Activated T-cell treated with anti-CD3 and anti-CD28 coated beads for 4 hours (primary cell): ENCODE measurements at places on chromosomes 16 and 17.

- DNase-seq = no peak
Measured at GRCh38 chr17:72945473-72945872, 147.0 kb downstream of the SLC39A11 start.

- DNase-seq = no peak
Measured at GRCh38 chr16:58040945-58041627, 15.5 kb downstream of the MMP15 start.

DNA sequence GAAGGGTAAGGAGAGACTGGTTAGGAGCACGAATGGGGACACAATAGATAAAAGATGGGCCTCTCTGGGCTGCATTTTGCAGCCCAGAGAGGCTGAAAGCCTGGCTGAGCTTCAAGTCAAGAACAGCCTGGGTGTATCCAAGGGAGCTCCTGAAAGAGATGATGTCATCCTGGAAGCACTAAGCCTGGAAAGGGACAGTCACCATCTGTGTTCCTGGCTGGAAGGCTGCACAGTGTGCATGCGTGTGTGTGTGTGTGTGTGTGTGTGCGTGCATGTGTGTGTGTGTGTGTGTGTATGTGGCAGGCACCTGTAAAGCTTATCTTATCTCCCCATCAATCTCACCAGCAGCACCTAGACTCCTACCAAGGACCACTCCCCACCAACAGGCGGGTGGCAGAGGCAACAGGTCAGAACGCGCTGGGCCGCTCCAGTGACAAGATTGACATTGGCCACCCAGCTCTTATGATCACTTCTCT lies 44.1 kb downstream of the COG7 start:
- no peak for DNase-seq

- no peak for DNase-seq
Measured at GRCh38 chr17:64148699-64149098, 18.8 kb upstream of the ERN1 start.

DNA sequence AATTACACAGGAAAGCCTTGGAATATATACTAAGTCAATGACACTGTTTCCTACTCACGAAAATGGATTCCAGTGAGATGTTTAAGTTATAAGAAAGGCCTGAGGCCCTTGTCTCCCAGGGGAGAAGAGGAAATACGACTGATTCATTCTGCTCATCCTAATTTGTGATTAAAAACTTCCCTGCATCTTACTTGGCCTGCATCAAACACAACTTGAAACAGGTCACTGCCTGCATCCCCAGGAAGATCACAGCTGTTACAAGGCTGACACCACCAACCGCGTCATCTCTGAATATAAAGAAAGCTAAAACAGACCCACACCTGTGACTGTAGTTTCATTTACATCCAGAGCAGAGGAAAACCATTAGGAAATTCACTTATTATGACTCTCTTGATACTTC lies 121.9 kb downstream of the DNAH3 start:
- DNase-seq = no peak

- DNase-seq = no peak
Measured at GRCh38 chr17:6700948-6701307, 12.2 kb downstream of the SLC13A5 start.

- DNase-seq = no peak
Measured at GRCh38 chr16:86729686-86730085, 151.3 kb downstream of the FOXL1 start.

DNA sequence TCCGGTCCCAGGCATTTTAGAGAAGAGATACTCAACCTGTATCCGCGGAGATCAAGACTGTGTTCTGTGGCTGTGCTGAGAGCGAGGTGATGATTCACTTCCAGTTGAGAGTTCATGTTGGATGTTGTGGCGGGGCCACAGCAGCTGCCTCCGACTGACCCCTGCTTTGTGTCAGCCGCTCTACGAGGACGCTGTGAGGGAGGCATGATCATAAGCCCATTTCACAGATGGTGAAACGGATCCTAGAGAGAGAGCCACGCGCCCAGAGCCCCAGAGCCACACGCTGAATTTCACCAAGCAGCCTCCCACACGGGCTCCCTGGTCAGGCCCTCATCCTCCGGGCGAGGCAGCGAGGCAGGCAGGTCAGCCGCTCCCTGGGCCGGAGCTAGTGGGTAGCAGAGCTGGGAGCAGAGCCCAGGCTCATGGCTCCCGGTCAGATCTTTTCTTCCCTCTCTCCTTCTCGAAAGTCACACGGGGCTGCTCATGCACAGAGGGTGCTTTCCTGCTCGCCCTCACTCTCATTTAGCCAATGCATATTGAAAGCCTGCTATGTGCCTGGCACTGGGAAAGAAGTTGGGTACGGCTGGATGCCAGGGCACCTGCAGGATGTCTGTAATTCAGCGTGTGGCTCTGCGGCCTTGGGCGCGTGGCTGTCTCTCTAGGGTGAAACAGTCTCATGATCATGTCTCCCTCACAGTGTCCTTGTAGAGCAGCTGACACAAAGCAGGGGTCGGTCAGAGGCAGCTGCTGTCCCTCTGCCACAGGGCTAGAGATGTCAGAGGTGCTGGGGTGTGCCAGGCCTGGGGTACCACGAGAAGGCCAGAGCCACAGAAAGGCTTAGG lies 155.6 kb upstream of the CHMP6 start:
- no peak for DNase-seq

GRCh38 chr16:1437606-1438005 lies 6.7 kb downstream of the PERCC1 start:
- DNase-seq = no peak

GRCh38 chr17:45975640-45976295 lies 23.3 kb upstream of the STH start:
- DNase-seq = no peak

GRCh38 chr17:56291226-56291805 lies 138.0 kb downstream of the ANKFN1 start:
- DNase-seq = no peak

DNA sequence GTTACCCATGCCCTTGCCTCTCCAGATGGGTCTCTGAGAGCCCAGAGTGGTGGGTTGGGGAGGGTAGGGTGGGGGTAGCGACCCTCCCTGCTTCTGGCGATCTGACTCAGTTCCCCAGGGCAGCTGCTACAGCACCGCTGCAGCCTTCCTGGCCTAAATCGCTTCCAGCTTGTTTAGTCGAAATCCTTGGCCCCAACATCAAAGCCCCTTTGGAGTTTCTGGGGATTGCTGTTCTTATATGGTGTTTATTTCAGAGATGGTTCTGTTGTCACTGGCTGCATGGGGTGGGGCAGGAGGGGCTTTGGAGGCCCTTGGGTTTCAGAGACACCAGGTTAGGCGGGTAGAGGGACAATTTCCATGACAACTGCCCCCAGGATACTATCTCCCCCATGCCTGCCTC lies 35.9 kb downstream of the FZD2 start:
- DNase-seq = no peak

- DNase-seq = no peak
Measured at GRCh38 chr17:40224718-40225550, 5.8 kb downstream of the WIPF2 start.

DNA sequence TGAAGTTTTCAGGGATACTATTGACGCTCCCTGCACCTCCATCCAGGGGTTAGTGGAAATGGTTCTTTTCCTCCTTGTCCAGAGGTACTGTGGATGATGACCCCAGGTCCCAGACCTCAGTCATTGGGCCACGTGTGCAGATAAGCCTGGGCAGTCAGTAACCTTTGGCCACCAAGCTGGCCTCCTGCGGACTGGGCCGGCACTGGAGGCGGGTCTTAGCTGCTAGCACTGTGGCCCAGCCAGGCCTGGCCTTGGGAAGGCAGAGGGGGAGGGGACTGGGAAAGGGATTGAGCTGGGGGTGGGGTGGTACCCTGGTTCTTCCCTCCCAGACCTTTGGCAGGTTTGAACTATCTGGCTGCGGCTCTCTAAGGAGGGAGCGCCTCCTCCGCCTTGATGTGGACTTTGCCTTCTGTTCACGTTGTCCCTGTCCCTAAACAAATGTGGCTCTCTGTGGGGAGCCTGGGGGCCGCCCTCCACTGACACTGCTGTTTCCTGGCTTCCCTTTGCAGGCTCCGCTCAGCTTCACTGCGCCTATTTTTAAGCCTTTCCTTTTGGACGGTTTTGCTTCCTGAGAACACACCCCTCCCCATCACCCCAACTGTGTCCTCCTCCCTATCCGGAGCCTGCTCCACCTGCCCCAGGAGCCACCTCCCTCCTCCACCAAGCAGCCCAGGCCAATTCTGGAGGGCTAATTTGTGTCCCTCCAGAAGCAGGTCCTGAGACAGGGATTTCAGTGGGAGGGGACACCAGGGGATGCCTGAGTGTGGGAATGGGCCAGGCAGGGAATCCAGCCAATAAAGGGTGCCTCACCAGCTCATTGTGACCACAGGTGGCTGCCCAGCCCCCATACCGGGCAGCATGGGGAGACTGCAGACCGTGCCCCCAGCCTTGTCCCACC lies 251.9 kb downstream of the SEC14L1 start:
- DNase-seq = no peak

DNA sequence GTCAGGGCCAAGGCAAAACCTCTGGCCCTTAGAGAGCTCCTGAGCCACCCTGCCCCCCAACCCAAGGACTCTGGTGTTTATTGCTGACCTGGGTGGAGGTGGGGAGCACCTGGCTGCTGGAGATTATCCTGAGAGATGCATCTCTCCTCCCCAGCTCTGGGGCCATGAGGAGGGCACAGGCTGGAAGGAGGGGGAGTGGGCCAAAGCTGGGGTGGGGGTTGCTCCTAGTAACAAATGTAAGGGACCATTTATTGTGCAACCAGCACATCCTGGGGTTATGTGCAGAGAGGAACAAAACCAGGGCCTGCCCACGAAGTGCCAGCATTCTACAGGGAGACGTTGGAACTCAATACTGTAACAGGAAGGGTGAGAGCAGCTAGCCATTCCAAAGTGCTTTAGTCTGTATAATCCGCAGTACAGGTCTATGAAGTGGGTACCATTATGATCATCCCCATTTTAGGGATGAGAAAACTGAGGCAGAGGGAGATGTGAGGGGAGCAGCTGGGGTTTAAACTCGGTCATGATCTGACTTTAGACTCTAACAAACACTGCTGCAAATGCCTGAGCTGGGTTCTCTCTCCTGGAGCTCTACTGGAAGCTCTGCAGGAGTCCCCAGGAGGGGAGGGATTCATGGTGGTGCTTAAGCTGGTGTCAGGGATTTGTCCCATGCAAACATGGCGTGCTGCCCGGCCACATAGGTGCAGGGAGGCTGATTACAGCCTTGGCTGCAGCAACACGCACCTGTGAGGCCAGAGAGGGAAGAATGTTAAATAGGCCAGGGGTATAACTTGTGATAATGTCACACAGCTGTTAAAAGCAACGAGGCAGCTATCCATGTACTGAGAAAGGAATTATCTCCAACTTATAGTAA lies 1.4 kb upstream of the RHBDF2 start:
- DNase-seq = no peak

GRCh38 chr16:50428116-50428515 lies 59.3 kb upstream of the BRD7 start:
- no peak for DNase-seq

DNA sequence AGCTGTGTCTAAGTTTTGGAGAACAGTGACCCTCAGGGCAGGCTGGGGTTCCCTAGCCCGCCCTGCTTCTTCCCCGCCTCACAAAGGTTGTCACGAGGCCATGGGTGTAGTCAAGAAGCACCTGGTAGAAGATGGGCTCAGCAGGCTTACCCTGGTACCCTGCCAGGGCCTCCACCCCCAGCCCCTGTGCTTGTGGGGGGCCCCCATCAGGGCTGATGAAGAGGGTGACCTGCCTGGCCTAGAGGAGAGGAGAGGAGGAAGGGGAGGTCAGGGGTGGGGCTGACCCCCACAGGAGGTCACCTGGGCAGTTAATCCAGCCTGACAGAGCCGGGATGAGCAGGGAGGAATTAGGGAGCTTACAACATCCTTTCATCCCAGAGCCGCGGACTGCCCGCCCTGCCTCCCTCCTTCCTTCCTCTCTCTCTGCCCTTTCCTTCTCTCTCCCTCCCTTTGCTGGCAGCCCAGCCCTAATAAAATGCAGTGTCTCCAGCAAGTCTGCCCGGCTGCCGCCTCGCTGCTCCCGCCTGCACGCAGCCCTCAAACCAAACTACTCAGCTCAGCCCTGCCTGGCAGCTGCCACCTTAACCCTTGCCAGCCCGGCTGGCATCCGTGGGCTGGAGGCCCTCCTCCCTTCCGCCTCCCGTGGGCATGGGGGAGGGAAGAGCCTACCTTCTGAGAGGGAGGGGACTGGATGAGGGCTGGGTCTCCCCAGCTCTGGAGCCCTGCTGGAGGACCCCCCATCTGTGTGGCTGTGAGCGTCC lies 7.2 kb downstream of the DLX3 start:
- DNase-seq = no peak

GRCh38 chr16:25007284-25007984 lies 7.7 kb downstream of the ARHGAP17 start:
- DNase-seq = no peak

DNA sequence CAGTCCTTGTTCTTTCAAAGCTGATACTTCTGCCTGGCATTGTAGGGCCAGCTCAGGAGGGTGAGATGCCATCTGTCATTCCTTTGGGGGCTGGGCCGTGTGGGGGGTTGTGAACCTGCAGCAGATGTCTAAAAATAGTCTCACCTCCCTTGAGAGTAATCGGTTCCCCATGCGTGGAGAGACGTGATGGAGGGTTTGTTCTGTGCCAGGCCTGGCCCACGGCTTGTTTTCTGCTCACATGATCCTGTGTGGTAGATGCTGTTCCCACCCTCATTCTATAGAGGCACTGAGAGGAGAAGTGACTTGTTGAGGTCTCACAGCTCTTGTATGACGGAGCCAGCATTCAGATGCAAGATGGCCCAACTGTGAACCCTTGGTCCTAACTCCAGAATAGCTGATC lies 4.6 kb downstream of the IRF8 start:
- no peak for DNase-seq

DNA sequence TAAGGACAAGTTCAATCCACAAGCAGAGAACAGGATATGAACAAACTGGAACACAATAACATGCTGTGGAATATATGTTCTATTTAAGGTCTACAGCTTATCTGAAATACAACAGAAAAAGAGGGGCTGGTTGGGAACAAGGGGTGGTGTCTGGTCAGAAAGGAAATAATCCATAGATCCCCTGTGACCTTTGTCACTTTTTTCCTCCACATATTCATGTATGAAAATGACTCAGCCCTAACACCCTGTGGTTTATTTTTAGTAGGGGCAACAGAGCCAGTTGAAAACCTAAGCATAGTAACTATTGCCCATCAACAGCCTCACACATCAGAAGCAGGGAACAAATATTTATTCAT lies 12.3 kb upstream of the SPAG9 start:
- no peak for DNase-seq

DNA sequence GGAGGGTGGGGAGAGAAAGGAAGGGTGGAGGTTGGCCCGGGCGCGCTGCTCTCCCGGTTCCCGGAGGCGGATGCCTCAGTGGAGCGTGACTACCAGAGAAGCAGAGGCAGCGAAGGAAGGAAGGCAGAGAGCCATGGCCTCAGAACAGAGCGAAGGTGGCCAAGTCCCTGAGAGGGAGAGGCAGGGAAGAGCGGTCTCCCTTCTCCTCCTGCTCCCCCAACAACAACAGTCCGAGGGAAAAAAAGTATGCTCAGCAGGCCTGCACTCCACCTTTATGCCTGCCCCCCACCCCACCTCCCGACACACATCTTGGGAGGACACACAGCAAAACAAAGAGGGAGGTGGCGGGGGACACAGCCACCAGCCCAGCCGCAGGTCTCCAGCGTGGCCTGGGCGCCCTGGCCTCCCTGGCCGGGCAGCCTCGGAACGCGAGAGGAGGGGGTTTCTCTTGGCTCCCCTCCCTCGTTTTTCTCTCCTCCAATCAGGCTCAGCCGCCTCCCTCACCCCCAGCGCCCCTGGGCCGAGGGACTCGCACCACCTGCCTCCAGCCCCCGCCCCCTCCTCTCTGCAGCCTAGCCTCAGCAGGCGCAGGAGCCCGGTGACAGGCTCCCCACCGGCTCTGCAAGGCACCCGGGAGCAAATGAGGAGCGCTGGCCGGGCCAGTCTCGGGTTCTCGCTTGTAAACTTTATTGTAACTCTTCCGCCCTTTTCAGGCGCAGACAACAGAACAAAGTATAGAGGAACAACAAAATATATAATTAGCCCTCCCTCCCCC lies 1.1 kb upstream of the HOXB7 start:
- no peak for DNase-seq
